ENCODE measurements at places on chromosomes 5 and 9. TPM values are rescaled to one million over a fixed set of nuclear protein-coding genes. Genes with fewer than 3 reads are reported as not detected.

Gene C9orf153
- total RNA-seq: not detected

Gene CDKN2B
- not detected for total RNA-seq

Gene GRXCR2
- total RNA-seq: not detected

Gene MLANA
- not detected for total RNA-seq

Gene PDE6A
- not detected for total RNA-seq

Gene FEM1C
- 6.8 TPM for total RNA-seq

Gene MARCOL
- total RNA-seq: not detected

Gene ZDHHC11
- total RNA-seq: 3.6 TPM

Gene GRAMD2B
- total RNA-seq: 10.4 TPM

Gene ADCY2
- 0.48 TPM for total RNA-seq

Gene MAP1B
- 44.0 TPM for total RNA-seq

Gene SUSD3
- total RNA-seq: 0.40 TPM

Gene OR1Q1
- not detected for total RNA-seq

Gene ADAMTS2
- total RNA-seq: 0.27 TPM

Gene LRRTM2
- 0.51 TPM for total RNA-seq

Gene FST
- 1.7 TPM for total RNA-seq

Gene RAPGEF6
- 18.5 TPM for total RNA-seq

Gene SHROOM1
- total RNA-seq: 8.2 TPM

Gene FAM78A
- total RNA-seq: 0.71 TPM

Gene PAEP
- total RNA-seq: not detected

Gene ARSK
- 6.2 TPM for total RNA-seq

Gene EGFLAM
- total RNA-seq: 7.4 TPM

Gene CD14
- total RNA-seq: not detected

Gene CLPTM1L
- 176 TPM for total RNA-seq

Gene TPRN
- total RNA-seq: 12.8 TPM

Gene NOXA1
- not detected for total RNA-seq

Gene LCN10
- total RNA-seq: not detected

Gene OR2K2
- total RNA-seq: not detected

Gene LCN1
- not detected for total RNA-seq

Gene ENG
- total RNA-seq: 4.1 TPM

Gene SOX30
- total RNA-seq: 0.11 TPM

Gene JAKMIP2
- total RNA-seq: 0.48 TPM

Gene PHPT1
- 67.5 TPM for total RNA-seq

Gene PGGT1B
- 20.6 TPM for total RNA-seq

Gene C9orf43
- 0.54 TPM for total RNA-seq

Gene NKD2
- total RNA-seq: 1.3 TPM

Gene DOLK
- 16.3 TPM for total RNA-seq

Gene IFNA13
- not detected for total RNA-seq

Gene SLC28A3
- 0.06 TPM for total RNA-seq

Gene FCN2
- total RNA-seq: not detected

Gene SLC25A48
- total RNA-seq: not detected

Gene C9orf152
- total RNA-seq: not detected
